ENCODE measurements at places on chromosomes 16 and 17.

DNA sequence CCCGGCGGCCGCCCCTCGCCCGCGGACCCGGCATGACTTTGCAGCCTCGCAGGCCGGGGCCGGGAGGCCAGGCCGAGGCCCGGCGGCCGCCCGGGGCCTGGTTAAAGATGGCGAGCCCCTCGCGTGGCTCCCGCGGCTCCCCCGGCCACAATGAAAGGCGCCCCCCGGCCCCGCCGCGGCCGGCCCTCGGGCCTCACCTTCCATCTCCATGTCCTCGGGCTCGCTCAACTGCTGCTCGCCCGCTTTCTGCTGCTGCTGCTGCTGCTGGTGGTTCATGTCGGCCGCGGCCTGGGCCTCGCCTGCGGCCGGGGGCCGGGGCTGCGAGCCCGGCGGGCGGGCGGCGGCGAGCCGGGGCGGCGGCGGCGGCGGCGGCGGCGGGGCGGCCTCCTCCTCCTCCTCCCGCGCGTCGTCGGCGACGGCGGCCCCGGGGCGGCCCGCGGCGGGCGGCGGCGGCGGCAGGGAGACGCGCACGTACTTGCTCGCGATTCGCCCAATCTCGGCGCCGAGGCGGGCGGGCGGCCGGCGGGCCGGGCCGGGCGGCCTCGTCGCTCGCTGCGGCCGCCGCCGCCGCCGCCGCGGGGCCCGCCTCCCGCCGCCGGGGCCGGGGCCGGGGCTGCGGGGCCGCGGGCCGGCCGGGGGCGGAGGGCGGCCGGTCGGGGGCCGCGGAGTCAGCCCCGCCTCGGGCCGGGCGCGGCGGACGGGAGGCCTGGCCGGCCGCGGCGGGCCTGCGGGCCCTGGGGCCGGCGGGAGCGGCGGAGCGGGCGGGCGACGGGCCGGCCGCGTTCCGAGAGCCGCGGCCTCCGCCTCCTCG lies 491 bp downstream of the USP7 start:
- DNase-seq, result no peak

DNA sequence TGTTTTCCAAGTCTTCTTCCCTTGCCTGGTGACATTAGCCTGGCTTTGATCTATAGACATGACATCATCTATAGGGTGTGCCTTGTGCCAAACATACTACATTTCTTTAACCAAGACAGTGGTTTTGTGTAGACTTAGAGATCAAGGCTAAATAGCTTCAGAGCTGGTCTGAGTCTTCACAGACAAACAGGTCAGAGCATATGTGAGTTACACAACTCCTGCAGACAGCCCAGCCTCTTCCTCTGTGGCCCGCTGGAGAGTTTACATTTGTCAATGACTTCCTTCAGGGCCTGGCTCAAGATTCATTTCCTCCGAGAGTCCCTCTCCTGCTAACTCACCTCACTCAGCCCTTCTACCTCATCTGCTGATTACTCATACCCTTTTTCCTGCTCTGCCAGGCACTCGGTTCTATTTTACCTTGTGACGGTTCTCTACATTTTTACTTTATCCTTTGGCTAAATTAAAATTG lies 73.1 kb upstream of the TANC2 start:
- no peak for DNase-seq

- DNase-seq, result no peak
Measured at GRCh38 chr17:4938688-4939545, 929 bp downstream of the SLC25A11 start.

GRCh38 chr17:76414334-76415295 lies 30.2 kb downstream of the SPHK1 start:
- no peak for DNase-seq

- no peak for DNase-seq
Measured at GRCh38 chr17:39209317-39210092, 9.4 kb downstream of the RPL19 start.

- DNase-seq, result no peak
Measured at GRCh38 chr16:46932802-46933201, 40.7 kb downstream of the DNAJA2 start.

GRCh38 chr17:49618028-49618611 lies 42.4 kb downstream of the NXPH3 start:
- no peak for DNase-seq

DNA sequence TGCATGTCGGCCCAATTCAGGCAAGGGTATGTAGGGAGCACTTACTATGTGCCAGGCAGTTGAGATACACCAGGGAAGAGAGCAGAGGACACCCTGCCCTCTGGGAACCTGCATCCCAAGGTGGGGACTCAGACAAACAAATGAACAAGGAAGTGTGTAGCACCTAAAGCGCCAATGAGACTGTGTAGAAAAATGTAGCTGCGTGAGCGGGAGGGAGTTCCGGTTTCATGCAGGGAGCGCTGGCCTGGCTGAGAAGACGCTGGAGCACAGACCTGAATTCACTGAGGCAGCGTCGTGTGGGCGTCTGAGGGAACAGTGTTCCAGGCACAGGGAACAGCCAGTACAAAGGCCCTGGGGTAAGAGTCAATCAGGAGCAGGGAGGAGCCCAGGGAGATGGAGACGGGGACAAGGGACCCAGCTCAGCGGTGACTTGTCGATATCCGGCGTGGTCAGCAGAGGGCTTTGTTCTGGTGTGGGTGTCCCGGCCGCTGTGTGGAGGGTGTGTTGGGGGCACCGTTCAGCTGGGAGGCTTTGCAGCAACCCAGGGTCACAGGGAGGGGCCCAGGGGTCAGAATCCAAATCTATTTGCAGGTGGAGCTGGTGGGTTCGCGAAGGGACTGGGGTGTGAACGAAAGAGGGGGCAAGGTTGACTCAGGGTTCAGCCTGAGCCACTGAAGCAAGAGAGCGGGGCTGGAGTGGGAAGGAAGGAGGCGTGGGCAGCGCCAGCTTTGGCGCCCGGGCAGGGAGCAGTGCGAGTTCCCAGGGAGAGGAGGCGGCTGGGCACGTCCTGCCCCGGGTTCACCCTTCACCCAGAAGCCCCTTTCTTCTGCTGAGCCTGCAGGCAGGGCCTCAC lies 17.8 kb upstream of the OSGIN1 start:
- DNase-seq, result no peak

GRCh38 chr16:86363057-86363490 lies 147.3 kb upstream of the FOXF1 start:
- DNase-seq, result no peak

DNA sequence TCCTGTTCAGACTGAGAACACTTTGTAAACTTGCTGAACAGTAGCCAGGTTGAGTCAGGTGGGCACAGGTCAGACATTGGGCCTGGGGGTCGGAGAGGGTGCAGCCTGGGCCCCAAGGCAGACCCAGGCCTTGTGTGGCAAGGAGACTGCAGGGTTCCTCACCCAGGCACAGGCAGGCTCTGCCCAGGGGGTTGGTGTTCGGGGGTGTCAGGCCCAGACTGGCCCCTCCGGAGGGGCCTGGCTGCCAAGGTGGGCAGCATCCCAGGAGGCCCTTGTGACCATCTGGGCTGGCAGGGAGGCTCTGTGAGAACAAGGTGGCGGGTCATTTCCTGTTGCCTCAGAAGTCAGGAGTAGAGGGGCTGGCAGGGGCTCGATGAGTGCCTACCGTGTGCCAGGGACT lies 585 bp upstream of the MYO15A start:
- no peak for DNase-seq

DNA sequence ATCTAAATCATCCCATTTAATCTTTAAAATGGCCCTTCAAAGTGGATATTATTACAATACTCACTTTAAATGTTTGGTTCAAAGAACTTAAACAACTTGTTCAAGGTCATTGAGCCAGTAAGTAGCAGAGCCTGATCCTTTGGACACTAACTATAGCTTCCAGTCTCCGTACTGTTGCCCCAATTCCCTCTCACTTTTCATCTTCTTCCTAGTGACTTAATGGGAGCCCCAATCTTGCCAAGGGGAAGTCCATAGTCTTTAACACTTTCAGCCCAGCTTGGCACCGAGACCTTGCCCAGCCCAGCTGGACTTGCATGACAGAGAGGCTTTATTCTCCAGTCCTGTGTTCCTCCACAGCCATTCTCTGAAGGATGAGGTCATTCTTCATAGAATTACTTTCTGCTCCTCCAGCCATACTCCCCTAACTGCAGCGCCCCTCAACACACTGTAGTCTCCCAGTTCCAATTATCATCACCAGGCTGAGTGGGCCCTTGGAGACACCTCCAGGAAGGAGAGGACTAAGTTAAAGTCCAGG lies 49.2 kb upstream of the NLK start:
- DNase-seq, result no peak

DNA sequence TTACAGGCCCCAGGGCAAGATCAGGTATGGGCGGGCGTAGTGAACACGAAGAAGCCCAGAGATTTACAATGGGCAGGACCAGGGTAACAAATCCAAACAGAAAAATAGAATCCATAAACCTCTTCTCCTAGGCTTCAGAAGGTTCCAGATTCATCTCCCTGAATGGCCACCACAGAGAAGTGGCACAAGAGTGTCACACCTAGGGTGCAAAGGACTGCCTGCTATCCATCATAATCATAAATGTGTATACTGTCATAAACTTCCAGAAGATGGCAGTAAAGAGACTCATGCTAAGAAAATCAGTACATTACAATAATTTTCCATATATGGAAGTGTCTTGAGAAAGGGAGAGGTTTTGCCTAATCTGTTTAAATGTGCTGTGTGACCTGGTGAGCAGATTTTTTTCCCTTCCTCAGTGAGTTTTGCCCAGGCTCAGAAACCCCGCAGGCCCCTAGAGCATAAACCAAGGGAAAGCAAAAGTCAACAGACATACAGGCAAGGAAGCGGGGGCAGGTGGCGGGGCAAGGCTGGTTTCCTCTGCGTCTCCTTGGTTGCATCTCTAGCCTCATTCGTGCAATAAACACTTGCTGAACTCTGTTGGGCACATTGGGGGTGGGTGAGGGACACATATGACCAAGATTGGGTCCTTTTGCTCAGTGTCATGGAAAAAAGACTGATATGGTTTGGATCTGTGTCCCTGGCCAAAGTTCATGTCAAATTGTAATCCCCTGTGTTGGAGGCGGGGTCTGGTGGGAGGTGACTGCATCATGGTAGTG lies 92.0 kb upstream of the CDH5 start:
- no peak for DNase-seq

DNA sequence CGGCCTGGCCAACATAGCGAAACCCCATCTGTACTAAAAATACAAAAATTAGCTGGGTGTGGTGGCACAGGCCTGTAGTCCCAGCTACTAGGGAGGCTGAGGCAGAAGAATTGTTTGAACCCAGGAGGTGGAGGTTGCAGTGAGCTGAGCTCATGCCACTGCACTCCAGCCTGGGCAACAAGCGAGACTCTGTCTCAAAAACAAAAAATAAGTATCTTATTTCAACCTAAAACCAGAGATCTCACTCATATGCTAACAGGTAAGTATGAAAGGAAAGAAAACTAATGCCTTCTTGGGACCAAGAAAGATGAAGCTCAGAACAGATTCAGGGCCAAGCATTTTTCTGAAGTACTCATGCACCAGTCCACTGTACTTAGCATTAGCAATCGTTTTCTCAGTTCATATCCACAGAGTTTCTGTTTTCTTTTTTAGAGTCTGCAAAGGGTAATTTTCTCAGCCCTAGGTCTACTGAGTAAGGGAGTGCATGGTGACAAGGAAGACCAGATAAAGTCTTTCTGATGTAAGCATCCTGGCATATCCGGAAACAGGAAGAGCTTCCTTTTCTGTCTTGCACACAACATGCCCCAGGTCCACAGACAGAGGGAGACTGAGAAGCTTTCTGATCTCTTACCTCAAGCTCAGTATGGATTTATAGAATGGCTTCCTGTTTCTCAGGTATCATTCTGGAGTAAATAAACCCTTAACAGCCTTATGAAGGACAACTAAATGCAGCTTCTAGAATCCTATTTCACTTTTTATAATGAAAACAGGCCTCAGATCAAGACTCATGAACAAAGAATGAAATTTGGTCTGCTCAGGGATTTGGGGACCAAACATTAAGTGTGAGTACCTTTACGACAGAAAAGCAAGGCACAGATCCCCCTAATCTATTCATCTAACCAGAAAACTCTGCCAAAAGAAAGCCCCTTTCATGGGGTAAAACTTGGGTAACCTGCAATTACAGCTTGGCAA lies 38.7 kb upstream of the FOXJ1 start:
- DNase-seq, result no peak
